Activated CD4-positive, alpha-beta T cell treated with anti-CD3 and anti-CD28 coated beads for 4 hours (primary cell): ENCODE measurements at places on chromosomes 4 and X.

- DNase-seq, result no peak
These were observed 153.3 kb downstream of the MID1IP1 start for GRCh38 chrX:38954520-38954919.

DNA sequence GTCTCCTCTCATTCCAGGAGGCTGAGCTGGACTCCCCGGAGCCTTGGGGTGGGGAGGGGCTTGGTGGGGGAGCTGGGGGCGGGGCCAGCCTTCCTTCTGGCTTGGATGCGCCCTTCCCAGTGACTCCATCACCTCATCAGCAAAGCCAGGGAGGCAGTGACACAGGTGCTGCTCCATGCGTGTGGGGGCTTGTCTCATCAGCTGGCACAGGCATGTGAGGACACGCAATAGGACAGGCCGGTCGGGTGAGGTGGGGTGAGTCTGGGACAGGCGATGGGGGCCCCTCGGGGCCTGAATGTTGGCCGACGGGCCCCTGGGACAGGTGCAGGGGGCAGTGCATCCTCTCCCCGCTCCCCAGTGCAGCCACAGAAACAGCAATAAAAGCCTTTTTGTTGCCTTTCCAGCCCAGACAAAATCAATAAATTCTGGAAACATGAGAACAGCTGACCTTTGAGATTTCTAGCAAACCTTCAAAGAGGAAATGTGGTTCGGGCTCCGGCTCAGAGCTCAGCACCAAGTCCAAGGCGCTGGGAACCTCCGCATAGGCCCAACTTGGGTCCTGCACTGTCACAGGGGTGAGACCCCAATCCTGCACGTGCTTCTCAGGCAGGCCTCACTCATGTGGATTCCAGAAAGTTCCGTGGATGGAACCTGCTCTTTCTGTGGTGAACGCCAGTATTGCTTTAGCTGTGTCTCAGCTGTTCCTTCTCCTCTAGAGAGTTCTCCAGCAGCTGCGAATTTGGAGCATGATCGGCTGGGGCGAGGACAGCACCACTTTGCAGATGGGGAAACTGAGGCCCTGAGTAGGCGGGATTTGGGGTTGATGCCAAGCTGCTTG is 18.5 kb downstream of the ADRA2C start:
- DNase-seq, result no peak

- no peak for DNase-seq
These were observed 369.6 kb downstream of the PCDH7 start for GRCh38 chr4:31089815-31090214.

DNA sequence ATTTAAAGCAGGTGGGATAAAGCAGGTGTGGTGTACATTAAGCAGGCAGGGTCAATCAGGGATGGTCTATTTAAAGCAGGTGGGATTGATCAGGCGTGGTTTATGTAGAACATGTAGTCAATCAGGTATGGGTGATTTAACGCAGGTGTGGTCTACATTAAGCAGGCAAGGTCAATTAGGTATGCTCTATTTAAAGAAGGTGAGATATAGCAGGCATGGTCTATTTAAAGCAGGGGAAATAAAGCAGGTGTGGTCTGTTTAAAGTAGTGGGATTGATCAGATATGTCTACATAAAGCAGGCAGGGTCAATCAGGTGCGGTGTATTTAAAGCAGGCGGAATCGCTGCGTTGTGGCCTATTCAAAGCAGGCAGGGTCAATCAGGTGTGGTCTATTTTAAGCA is 88.6 kb upstream of the MXRA5 start:
- DNase-seq, result no peak
